Activated CD4-positive, CD25-positive, alpha-beta regulatory T cell treated with anti-CD3 and anti-CD28 coated beads, Interleukin-2, amount 50 U/mL, for 24 hours (primary cell): ENCODE measurements at places on chromosomes 12 and 14.
A peak's percentile ranks its signal among the peaks of the same experiment; 100 is the strongest.

DNA sequence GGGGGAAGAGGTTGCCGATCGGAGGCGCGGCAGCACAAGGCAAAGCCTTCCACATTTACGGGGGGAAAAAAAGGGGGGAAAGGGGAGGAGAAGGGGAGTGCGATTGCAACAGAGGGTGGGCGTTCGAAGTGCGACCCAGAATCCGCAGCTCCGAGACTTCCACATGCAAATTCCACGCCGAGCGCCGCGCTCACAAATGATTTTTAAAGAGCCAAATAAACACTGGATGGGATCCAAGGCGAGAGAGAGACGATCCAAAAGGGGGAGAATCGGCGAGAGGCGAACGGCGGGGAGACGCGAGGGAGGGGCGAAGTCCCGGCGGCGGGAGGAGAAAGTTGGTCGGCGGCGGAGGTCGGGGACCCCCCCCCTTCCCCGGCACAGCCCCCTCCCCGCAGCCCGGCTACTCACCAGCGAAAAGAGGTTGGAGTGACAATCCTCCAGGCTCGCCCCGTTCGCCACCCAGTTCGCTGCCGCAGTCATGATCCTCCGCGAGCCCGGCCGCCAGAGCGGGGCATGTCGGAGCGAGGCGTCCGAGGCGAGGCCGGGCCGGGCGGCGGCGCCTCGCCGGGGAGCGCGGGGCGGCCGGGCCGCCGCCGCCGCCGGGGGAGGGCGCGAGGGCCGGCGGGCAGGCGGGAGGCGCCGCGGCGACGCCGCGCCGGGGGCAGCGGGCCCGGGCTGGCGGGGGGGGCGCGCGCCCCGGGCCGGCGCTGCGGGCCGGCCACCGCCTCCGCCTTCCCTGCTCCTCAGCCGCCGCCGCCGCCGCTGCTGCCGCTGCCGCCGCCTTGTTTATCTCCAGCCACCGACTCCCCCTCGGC, 634 bp downstream of the MED13L start:
- peak; percentile 30 for ATAC-seq

DNA sequence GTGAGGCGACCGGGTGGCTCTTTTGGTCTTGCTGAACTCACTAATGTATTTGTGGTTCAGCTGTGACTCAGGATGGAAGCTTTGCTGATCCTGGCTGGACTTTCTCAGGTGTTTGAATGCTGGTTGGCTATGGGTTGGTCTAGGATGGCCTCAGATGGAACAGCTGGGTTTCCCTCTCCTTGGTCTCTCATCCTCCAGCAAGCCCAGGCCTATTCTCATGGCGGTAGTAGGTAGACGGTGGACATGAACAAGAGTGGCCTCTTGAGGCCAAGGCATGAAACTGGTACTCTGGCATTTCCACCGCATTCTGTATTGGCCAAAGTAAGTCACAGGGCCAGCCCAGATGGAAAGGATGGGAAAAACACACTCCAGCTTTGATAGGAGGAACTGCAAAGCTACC, 11.8 kb upstream of the POLR3B start:
- ATAC-seq, result no peak

GRCh38 chr12:178829-179109, 35.2 kb downstream of the SLC6A12 start:
- no peak for ATAC-seq

GRCh38 chr12:7131502-7131866, 1.3 kb downstream of the CLSTN3 start:
- no peak for ATAC-seq

DNA sequence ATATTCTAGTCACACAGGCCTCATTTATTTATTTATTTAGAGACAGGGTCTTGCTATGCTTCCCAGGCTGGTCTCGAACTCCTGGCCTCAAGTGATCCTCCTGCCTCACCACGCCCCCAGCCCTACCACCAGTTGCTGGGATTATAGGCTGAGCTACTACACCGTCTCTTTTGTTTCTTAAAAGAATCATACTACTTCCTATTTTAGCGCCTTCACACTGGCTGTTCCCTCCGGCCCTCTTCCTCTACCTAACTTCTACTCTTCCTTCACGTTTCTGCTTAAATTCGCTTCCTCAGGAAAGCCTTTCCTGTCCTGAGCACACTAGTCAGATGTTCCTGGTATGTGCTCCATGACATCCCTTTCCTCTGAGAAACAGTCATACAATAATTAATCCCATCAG, 6.4 kb upstream of the MRPL42 start:
- ATAC-seq, result no peak

GRCh38 chr12:64102339-64102738, 119.8 kb downstream of the KICS2 start:
- ATAC-seq, result no peak

- no peak for ATAC-seq
These were observed 12.7 kb downstream of the SERPINA5 start for GRCh38 chr14:94593749-94594431.

- ATAC-seq, result peak; percentile 11
These were observed 303 bp downstream of the PUS7L start for GRCh38 chr12:43758247-43758727.

DNA sequence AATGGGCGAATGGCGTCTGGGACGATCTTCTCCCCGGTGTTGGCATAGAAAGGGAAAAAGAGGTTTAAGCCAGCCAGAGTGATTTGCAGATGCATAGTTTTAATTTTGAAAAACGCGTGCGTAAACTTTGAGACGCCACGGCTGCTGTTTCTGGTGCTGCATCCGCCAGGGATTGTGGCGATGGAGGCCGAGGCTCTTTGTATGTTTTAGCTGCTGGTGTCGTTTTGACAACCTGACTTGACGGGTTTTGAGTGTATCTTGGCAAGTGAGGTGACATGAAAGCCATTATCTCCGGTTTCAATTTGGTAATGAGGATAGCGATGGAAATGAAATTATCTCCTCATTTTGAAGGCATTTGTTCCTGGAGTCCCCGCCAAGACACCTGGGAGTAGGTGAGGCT, 1.6 kb downstream of the PTGDR start:
- ATAC-seq, result no peak

GRCh38 chr12:59780605-59781135, 184.8 kb downstream of the SLC16A7 start:
- ATAC-seq, result no peak

DNA sequence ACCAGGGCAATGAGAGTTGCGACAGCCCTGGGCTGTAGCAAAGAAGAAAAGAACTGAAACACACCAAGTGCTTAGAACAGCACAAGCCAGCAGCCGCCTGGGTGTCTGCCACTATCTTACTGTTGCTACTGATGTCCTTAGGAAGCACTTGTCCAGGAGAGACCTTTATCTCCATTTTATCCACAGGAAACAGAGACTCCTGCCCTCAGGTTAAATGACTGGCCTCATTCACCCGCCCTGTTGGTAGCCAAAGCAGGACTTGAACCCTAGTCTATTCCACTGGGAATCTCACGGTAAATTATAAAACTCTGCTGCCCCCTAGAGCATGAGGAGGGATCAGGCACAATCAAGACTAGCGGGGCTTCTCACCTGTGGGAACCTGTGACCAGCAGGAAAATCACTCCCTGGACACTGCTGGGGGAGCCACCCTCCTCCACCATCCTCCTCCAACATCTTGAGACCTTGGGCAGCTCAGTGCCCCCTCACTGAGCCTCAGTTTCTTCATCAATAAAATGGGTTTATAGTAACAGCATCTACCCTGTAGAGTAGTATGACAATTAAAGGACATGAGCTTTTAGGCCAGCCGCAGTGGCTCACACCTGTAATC, 20.5 kb upstream of the TESC start:
- no peak for ATAC-seq

DNA sequence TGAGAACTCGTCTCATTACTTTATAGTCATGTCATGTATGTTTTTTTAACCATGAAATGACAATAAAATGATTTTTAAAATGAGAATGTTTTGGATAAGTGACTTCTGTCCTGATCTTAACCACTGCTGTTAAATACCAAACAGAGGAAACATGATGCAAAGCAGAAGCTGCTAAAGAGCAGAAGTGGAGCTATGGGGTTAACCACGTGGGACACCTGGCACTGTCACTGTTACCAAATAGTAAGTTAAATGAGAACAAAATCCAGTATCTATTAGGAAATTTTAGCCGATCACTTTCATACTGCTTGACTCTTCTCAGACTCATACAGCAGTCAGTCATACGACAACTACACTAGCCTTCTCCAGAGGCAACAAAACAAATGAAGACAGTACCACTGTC, 82.4 kb downstream of the SCAF11 start:
- ATAC-seq, result no peak

GRCh38 chr12:104197264-104197663, 18.3 kb upstream of the TXNRD1 start:
- no peak for ATAC-seq

DNA sequence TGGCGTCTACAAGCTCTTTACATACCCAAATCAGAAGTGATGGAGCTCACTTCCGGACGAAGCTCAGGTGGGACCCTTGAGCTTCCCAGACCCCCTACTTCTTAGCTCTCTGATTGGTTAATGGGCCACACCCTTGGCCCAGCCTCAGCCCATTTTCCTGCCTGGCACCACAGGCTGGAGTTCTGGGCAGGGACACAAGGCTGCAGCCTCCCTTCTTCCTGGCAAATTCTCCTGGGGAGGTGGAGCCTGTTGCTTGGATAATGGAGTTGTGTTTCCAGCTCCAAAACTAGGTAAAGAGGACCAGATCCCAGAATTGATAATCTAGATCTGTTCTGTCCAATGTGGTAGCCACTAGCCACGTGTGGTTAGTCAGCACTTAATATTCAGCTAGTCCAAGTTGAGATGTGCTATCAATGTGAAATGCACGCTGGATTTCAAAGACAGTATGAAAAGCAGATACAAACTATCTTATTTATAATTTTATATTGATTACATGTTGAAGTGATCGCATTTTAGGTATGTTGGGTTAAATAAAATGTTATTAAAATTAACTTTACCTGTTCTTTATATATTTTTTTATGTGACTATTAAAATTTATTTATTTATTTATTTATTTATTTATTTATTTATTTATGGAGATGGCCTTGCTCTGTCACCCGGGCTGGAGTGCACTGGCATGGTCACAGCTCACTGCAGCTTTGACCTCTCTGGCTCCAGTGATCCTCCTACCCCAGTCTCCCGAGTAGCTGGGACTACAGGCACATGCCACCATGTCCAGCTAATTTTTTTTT, 12.6 kb upstream of the FAIM2 start:
- ATAC-seq, result no peak

DNA sequence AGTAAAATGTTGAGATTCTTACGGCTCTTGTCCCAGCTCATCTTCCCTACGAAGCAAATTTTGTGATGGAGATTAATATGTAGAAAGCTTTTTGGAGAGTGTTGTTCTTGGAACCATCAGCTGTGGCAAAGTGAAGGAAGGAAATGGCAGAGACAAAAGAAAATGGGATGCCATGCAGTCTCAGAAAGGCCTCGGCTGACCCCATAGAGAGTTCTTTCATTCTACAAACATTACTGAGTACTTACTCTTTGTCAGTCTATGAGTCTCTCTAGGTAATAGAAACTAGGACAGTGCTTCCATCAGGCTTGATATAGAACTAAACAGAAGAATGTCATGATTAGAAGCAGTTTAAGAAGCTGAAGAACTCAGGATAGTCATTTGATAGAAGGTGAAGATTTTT, 134.1 kb downstream of the PLEKHA5 start:
- ATAC-seq, result no peak

DNA sequence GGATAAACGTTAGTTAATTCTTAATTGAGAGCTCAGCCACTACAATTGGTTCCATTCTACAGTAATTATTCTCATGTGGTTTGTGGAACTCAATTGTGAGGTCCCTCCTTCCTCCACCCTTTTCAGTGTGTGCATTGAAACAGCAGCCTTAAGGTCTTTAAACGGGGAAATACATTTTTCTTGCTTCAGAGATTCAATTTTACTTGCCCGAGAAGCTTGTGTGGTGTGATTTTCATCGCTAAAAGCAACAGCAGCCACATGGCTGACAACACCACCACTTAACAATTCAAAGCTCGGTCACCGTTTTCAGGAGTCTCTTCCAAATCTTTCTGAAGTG, 733 bp upstream of the PPFIBP1 start:
- no peak for ATAC-seq

DNA sequence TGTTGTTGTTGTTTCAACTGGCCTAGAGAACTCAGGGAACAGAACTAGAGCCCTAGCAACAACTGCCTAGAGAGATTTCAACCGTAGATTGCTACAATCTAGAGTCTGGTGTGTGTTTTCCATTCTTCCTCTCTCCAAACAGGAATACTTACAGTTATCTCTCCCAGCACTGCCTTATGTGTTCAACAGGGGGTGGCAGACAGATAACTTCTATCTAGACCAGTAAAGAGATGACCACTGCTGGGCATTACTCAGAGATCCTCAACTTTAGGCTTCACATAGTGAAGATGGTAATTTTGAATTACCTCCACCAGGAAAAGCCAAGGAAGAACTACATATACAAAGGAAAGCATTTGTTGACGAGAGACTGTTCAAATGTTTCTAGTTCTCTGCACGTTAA, 4.8 kb downstream of the TXNDC16 start:
- ATAC-seq, result no peak

DNA sequence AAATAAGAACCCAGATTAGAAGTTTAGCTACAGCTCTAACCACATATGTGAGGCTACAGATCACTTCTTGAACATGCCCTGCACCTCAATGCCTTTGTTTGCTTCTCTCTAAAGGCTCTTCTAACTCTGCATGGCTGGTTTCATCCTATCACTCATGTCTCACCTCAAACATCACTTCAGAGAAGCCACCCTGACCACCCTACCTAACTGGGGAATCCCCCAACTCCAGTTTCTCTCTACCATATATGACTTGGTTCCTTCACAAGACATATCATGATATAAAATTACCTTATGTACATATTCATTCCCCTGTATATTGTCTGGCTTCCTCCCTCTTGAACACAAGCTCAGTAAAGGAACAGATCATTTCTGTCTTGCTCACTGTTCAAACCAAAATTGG, 250.2 kb upstream of the GRIP1 start:
- ATAC-seq, result peak; percentile 64

DNA sequence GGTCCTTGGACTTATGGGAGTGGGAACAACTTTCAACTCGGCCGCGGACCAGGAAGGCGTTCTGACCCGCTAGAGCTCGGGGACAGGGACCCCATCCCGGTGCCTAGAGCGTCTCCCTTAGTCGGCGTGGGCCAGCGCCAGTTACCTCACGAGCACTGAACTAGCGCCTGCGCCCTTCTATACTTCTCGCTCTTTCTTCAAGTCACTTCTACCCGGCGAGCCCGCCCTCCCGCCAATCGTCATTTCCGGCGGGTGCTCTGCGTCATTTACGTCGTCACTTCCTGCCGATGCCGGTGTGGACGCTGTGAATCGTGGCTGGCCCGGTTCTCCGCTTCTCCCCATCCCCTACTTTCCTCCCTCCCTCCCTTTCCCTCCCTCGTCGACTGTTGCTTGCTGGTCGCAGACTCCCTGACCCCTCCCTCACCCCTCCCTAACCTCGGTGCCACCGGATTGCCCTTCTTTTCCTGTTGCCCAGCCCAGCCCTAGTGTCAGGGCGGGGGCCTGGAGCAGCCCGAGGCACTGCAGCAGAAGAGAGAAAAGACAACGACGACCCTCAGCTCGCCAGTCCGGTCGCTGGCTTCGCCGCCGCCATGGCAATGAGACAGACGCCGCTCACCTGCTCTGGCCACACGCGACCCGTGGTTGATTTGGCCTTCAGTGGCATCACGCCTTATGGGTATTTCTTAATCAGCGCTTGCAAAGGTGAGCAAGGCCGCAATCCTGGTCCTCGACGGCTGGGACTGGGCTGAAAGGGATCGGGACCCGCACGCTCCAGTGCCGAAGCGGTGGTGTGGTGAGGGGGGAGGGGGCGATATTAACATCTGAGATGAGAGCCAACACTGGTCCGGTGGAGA, at the start of gene STRAP:
TSS of gene STRAP (plus strand) at position 270 of the 854 bp plus-strand sequence. CDS start at position 591, 321 bp downstream.
- peak; percentile 97 for ATAC-seq

- ATAC-seq, result no peak
These were observed 3.2 kb upstream of the TDG start for GRCh38 chr12:103962493-103962892.

- no peak for ATAC-seq
These were observed 54.6 kb downstream of the TSPAN11 start for GRCh38 chr12:30980955-30981662.

- ATAC-seq, result no peak
These were observed 293.1 kb upstream of the FKBP4 start for GRCh38 chr12:2501464-2502191.
